ENCODE measurements at places on chromosomes 1 and 21. TPM values are rescaled to one million over a fixed set of nuclear protein-coding genes. Genes with fewer than 3 reads are reported as not detected.

CHI3L1 gene
- not detected for polyA plus RNA-seq

NTMT2 gene
- not detected for polyA plus RNA-seq

PTPN7 gene
- polyA plus RNA-seq = not detected

GRCh38 chr1:150066838-150067183 lies 765 bp upstream of the VPS45 start:
- DNase-seq = no peak

GRCh38 chr1:86846164-86846647 lies 67.7 kb downstream of the SELENOF start:
- DNase-seq = peak; percentile 7

SYT2 gene
- 0.03 TPM for polyA plus RNA-seq

DNA sequence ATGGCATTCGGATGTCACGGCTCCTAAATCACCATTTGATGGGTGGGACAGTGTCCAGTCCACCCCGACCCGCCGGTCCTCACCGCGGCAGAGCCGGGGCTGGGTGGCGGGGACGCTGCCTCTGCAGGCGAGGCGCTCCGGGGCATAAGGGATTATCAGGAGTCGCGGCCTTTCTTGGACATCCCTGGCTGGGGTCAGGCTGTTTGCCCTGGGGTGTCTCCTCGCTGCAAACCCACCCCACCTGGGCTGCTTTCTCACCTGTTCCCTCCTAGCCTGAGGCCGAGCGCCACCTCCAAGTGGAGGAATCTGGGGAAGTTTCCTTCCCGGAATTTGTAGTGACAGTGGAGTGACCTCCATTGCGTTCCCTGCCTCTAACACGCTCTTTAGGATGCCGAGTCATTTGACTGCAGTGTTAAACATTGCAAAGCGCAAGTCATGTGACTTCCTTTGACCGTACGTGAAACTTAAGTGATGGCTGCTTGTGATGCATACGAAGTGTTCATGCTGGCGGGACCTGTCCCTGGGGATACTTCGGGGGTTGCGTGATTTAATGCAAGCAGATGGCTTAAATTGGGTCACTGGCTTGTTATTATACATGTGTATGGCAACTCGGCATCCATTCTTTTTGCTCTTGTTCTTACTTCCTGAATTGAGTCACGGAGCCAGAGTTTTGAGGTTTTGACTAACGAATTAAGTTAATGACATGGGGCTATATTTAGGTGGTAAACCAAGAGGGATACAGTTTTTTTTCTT lies 536 bp downstream of the LGALS8 start:
- peak; percentile 70 for DNase-seq

- DNase-seq = no peak
These were observed 15.2 kb downstream of the HENMT1 start for GRCh38 chr1:108645564-108646184.

DNA sequence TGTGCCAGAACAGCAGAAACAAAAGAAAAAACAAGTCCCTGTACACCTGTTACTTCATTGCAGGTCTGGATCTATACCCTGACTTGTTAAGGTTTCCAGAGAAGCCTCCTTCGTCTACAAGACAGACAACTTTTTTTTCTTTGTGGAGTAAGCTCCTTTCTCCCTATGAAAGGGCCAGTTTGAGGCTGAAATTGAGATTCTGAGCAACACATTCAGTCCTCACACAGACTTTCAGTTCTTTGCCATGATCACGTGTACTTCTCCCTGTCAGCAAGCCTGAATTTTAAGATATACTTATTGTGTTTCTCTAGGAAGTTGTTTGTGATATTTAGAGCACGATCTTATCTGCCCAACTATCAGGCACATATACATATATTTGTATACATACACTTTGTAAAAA lies 374.0 kb downstream of the NTNG1 start:
- no peak for DNase-seq
